ENCODE measurements at places on chromosomes 2 and 18. TPM values are rescaled to one million over a fixed set of nuclear protein-coding genes. Genes with fewer than 3 reads are reported as not detected.

Gene CCBE1
- 0.33 TPM for total RNA-seq

- no peak for DNase-seq
Measured at GRCh38 chr18:8895987-8896619, 190.7 kb downstream of the MTCL1 start.

DNA sequence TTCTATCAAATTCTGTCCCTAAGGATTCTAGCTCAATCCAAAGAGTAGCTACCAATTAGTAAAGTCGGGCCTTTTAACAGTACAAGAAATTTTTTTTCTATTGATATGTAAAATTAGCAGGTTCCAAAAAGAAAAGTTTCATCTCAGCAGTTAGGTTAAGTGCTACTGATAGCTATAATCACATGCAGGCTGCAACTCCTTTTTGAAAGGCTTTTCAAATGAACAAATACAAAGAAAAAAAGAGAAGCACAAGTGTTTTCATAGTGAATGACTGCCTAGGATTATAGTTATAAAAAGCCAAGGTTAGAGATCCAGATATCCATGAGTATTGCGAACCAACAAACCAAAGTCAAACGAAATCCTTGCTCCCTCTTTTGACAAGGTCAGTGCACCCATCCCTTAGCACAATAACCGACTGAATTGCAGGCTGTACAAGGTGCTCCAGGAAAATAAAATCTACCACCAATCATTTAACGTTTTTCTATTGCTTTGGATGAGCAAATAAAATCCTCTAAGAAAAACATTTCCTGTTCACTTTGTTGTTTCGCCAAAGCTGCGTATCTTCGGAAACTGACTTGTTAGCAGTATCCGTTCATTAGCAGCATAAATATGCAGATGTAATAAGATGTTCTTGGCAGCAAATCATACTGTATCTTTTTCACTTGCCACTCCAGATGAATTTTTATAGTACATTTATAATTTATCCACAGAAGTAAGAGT, 100.2 kb downstream of the SRBD1 start:
- DNase-seq, result no peak

GRCh38 chr2:71857636-71858035, 290.0 kb downstream of the CYP26B1 start:
- no peak for DNase-seq

DNA sequence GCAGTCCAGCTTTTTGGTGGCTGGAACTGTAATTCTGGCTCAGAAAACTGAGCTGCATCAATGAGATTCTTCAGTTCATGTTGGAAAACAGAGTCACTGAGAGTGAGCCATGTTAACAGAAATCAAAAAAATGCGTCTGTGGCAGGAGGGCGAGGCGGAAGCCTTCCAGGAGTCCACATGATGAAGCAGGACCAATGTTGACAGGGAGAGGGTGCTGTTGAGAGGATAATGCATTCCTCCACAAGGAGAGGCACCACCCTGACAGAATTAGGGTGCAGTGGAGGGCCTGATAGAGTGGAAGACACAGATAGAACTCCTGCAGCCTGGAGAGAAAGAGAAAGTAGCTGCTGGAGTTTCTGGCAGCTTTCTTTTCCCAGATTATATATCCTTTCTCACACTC, 111.5 kb downstream of the MGAT5 start:
- no peak for DNase-seq

Gene LBX2
- total RNA-seq, result not detected

Gene UBE2E3
- total RNA-seq, result 228 TPM

Gene TTC27
- total RNA-seq, result 16.5 TPM

DNA sequence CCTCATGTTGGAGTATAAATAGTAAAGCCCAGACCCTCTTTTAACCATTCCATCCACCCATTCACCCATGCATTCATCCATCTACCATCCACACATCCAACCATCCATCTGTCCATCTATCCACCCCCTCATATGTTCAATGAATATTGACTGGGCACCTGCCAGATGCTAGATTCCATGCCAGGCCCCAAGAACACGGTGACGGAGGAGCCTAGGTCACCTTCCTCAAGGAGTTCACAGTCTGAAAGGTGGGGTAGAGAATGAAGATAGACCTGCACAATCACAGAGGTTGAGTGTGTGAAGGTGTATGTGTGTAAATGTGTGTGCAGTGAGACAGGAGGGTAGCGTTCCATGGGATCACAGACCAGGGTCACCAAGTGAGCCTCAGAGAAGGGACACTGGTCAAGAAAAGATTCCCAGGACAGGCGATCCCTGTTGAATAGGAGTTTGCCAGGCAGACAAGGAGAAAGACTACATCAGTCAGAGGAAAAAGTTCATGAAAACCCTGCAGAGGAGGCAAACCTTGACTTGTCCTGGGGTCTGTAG, 287.2 kb downstream of the CYP26B1 start:
- no peak for DNase-seq

Measured in neural crest cell (in vitro differentiated cells).